Testis (tissue), 5 donors: ENCODE measurements at places on chromosomes 12 and 14.

DNA sequence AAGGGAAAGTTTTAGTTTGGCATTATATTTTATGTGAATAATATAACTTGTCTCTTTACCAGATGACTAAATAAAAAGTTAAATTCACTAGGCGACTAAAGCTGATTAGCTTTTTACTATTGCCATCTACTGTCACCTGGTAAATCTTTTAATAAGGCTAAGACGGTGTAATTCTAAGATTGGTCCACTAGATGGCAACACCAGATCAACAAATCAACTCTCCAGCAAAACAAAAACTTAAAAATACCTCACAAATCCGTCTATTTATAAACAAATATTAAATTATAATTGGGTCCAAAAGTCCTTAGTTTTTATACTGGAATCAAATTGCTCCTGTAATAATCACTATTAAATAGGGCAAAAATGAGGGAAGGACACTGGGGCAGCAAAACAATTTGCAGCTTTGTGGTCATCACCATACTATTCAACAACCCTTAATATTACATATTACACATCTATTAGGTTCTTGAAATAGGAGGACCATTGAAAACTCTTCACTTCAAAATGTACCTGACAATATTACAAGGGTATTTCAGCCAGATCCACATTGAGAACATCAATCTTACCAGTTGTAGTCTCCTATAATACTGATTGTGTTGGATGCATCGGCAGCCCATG, 47.9 kb downstream of the GALC start:
- no peak for DNase-seq

GRCh38 chr12:39505023-39505422, 62.1 kb upstream of the KIF21A start:
- DNase-seq, result no peak

- peak; percentile 74 for DNase-seq
Observed at GRCh38 chr14:100828031-100828769, 2.3 kb downstream of the MEG3 start.

DNA sequence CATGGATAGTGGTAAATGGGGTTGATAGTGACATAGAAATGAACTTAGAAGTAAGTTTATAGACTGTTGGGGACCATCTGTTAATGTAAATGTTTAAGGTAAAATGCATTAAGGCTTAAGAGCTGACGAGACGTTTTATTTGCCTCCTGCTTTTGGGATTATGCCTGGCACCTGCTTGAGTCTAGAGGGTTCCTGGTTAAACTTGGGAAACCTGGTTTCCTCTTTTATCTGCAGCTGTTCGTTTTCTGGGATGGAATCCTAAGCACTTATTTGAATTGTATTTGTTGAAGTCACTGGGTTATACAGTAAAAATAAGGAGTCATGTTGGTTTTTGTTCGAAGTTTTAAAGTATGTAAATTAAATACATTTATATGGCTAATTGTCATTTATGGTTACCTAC, 914.7 kb downstream of the NRXN3 start:
- no peak for DNase-seq

GRCh38 chr12:48985475-48985897, 7.4 kb downstream of the WNT1 start:
- no peak for DNase-seq

GRCh38 chr14:77556946-77557345, 58.3 kb upstream of the ISM2 start:
- no peak for DNase-seq

- DNase-seq, result peak; percentile 22
Observed at GRCh38 chr12:51409846-51410245, 14.8 kb upstream of the SLC4A8 start.

- DNase-seq, result no peak
Observed at GRCh38 chr14:79732911-79733655, 478.2 kb downstream of the DIO2 start.

DNA sequence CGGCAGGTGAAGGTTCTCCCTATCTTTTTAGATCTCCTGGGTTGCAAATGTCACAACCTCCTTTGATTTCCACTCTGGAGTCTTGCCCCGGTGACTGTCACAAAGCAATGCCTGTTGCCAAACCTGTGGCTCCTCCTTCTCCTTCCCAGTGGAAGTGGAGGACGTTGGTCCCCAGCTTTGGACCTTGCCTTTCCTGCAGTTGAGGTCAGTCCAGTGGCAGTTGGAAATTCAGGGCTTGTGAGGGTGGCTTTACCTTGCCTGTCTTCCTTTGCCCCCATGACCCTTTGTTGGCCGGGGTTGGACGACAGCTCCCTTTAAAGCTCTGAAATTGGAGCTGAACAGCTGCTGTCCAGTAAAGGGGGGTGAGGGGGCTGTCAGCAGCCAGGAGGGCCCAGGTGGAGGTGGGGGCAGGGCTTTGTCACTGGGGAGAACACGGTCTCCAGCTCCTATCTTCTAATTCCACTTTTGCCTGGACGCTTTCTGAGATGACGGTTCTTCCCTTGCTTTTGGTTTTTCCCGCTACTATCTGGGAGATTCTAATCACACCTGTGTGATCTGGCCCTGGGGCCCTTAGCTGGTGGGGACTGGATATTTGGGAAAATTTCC, 4.1 kb downstream of the TEAD4 start:
- DNase-seq, result no peak

- peak; percentile 81 for DNase-seq
Observed at GRCh38 chr14:53011053-53011462, 60.2 kb upstream of the FERMT2 start.

DNA sequence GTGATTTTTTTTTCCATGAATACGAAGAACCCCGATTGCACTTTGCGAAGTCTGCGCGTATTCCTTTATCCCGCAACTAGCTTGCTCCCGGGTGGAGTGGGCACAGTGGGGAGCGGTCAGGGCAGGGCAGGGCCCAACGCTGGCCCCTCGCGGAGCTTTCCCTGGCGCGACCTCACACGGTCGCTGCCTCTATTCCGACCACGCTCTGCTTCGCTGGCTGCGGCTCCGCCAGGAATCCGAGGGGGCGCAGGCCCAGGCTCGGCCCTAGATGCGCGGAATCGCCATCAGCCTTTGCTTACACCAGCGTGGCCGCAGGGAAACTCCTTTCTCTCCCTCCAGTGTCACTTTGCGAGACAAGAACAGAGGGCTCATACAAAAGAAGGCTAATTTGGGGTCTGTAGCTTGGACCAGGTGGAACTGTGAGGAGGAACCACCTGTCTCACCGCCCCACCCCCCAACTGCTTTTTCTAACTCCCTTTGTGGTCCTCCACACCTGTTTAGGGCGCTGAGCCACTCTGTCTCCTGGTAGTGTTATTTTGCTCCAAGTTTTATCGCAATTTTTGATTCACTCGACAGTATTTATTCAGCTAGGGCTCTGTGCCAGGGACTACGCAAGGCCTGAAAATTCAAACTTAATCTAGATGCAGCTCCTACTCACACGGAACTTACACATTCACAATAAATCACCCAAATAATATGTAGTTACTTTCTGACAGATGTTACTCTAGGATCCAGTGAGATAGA, 3.1 kb upstream of the NKX2-1 start:
- DNase-seq, result no peak

- no peak for DNase-seq
Observed at GRCh38 chr12:49046129-49046895, 14.3 kb downstream of the KMT2D start.

DNA sequence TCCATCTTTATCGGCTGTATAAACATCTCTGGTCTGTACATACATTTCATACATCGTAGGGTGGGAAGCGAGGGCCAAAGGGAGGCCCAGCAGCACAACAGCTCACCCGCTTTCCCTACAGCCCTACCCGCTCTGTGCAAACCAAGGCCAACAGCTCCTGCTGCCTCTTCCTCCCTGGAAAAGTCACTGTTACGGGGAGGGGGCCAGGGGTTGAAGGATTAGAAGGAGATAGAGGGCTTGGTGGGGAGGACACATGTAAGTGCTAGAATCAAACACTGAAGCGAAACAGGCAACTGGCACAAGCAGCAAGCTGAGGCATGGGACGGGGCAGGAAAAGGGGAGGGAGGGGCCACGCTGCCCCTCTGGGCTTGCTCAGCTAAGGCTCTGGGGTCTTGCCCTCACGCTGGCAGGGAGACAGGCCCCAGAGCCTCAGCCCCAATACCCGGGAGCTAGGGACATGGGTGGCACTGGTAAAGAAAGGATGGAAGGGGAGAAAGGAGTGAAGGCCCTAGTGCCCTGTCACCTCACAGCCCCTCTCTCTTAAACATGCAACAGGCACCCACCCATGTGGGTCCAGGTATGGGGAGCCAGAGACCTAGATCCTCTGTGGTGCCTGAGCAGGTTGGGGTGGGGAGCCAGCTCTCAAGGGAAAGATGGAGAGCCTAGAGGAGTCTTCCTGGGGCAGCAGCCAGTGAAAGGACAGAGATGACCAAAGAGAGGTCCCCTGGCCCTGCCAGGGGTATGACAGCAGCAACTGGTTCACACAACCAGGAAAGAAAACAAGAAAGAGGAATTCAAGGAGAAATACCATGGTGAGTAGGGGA, 14.4 kb downstream of the SPRYD3 start:
- DNase-seq, result peak; percentile 11

- DNase-seq, result no peak
Observed at GRCh38 chr12:99707883-99708282, 60.3 kb downstream of the GARIN6 start.

- DNase-seq, result no peak
Observed at GRCh38 chr14:54642801-54643695, 76.1 kb downstream of the SAMD4A start.
